ENCODE measurements at places on chromosomes 7 and 10.

DNA sequence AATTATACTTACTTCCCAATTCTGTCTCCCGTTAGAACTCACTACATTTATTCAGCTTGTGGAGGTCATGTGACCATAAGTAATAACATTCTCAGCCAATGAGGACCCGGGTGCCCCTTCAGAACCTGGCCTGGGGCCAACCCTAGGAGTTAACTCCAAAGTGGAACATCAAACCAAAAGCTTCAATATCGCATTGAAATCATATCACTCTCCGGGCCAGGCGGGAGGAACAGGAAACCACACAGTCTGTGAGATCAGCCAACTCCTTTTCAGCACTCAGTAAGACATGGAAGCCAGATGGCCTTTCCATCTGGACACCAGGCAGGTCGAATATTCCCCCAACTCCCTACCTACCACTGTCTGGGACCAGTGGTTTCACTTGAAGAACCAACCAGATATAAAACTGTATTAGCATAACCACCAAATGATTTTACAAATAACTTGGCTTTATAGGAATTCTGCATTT is 5.5 kb downstream of the CREB3L2 start:
- no peak for DNase-seq

- DNase-seq: peak; percentile 33
Measured at GRCh38 chr10:78992333-78992732, 76.4 kb upstream of the ZMIZ1 start.

GRCh38 chr10:113279262-113279661 is 273.6 kb upstream of the HABP2 start:
- no peak for DNase-seq

DNA sequence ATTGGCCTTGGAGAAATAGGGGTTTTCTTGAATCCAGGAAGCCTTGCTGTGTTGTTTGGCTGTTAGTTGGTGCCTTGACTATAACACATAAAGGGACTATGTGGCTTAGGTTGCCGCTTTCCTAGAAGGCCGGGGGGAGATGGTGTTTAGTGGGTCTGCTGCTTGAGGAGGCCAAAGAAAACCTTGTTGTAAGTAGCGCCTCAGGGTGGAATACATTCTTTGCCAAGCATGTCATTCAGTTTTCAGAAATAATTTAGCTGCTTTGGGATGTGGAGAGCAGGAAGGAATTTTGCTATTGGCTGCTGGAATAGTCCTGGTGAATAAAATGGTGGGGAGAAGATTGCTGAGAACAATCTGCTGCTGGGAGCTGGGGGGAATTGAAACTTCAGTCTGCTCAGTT is 132.9 kb upstream of the WNT16 start:
- DNase-seq: no peak

DNA sequence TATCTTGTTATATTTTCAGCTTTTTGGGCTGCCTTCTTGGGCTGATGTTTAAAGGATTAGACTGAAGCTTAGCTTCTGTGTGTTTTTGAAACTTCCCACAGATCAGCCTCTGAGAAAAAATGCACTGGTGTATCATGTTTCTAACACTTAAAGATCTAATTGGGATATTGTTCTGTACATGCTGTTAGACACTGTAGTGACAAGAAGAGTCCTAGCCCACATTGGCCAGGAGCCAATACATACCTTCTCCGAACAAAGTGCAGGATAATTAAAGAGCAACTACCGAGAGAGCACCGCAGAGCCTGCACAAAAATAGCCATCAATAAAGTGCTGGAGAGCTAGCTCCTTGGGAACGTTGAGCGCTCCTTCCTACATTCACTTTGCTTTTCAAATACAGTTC is 289.4 kb upstream of the SP8 start:
- DNase-seq: no peak

- DNase-seq: no peak
Measured at GRCh38 chr7:106064316-106064715, 47.8 kb downstream of the SYPL1 start.

- no peak for DNase-seq
Measured at GRCh38 chr7:15402436-15403136, 159.2 kb downstream of the AGMO start.

GRCh38 chr10:103661198-103661950 is 167.9 kb downstream of the NEURL1 start:
- DNase-seq: peak; percentile 52

GRCh38 chr7:37952240-37952639 is 31.8 kb downstream of the EPDR1 start:
- no peak for DNase-seq

- DNase-seq: no peak
Measured at GRCh38 chr10:130232166-130233034, 96.2 kb downstream of the GLRX3 start.

DNA sequence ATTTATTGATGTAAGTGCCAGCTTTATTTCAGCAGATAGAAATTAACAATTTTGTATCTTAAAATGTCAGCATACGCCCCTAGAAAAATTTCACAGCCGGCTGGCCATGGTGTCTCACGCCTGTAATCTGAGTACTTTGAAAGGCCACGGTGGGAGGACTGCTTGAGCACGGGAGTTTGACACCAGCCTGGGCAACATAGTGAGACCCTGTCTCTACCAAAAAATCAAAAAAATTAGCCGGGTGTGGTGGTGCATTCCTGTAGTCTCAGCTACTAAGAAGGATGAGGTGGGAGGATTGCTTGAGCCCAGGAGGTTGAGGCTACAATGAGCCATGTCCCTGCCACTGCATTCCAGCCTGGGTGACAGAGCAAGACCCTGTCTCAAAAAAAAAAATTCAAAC is 14.1 kb downstream of the GTF2I start:
- DNase-seq: no peak

DNA sequence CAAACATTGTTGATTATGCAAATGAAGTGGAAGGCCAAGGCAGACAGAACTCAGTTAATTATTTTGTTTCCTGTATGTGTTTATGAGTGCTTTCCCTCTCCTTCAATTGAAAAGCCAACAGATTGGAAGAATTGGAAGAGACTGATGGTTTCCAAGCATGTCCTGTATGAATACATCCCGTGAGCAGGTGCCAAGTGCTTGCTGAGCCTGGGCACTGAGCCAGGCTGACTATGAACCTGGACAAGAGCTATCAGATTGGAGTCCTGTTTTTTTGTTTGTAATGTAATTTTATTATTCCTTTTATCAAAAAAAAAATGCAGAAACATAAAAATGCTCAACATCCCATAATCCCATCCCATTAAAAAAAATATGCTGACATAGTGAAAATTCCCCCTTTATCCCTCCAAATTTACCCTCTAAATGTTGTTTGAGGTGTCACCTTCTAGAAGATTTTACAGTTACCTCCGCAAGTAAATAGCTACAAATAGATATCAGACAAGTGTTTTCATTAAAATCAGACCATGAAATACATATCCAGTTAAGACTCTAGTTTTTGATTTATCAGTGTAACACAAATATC is 449.5 kb downstream of the GRID1 start:
- DNase-seq: no peak

DNA sequence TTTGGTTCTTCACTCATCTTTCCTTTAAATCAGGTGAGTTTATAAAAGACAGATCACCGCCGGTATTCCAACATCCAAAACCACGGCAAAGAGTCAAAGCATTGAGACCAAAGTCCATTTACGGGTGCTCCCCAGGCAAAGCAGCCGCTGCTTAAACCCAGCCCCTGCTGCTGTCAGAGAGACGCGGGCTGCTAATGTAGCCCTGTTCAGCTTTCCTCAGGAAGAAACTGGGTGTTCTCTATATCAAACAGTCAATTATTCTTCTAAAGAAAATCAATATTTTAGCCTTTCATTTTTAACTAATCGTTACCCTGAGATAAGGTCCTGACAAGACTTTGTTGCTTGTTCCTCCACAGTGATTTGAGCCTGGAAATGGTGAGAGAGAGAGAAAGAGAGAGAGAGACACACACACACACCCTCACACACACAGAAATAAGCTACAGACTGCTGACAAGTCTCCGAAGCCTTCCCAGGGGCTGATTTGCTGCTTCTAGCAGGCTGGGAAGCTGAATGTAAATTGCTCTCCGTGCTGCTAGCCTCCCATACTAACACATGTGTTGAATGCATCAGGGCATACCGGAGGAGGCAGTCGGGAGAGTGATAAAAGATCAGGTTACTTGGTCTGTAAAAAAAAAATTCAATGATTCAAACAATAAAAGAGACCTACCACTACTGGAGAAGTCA is 183.0 kb upstream of the ANK3 start:
- DNase-seq: peak; percentile 64

GRCh38 chr10:84308021-84308420 is 20.4 kb upstream of the CCSER2 start:
- DNase-seq: no peak

DNA sequence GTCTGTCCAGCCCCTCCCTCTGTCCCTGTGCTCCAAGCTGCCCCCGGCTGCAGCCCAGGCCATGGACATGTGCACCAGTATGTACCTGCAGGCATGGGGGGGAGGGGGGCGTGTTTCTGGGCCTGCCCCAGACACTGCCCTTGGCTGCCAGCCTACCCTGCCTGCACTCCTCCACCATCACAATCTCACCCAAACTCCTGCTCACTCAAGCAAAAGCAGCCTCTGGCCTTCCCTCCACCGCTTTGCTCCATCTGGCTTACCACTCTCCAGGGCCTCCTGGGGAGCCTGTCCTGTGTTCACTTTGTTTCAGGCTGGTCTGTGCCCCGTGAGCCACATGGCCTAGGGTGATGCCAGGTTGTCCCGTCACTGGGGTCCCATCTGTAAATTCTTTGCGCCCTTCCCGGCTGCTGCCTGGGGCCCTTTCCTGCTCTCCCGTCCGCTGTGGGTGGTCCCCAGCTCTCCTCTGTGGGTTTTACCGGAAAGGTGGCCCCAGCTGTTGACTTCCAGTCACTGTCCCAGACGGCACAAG is 33.3 kb upstream of the PPIF start:
- DNase-seq: no peak

GRCh38 chr7:17030559-17030958 is 148.8 kb upstream of the AGR3 start:
- no peak for DNase-seq

DNA sequence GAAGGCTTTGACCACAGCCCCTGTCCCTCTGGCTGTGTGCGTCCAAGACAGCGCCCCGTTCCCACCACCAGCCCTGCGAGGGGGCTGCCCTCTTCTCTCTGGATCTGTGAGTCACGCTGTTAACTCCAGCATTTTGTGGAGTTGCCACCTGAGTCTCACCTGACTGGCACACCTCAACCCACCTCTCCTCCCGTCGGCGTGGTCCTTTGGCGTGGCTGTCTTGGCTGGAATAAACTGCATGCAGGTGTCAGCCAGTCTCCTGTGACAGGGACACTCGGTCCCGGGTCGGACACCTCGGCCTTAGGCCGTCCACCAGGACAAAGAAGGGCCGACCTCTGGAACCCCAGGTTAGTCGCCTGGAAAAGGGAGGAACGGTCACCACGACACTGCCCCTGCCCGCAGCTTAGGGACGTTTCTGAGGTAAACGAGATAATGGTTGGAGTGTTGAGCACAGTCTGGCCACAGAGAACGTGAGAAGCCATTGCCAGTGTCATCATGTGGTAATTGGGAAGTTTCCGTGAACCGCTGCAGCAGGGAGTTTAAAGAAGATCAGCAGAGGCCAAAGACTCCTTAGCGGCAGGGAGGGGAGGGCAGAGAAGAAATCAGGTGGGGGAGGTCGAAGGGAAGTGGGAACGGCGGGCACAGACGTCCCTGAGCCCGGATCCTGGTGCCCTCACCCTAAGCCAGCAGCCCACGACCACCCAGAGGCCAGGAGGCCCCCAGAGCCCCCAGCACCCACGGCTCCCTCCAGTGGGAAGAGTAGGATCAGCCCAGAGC is 73.6 kb upstream of the FAM20C start:
- DNase-seq: no peak

DNA sequence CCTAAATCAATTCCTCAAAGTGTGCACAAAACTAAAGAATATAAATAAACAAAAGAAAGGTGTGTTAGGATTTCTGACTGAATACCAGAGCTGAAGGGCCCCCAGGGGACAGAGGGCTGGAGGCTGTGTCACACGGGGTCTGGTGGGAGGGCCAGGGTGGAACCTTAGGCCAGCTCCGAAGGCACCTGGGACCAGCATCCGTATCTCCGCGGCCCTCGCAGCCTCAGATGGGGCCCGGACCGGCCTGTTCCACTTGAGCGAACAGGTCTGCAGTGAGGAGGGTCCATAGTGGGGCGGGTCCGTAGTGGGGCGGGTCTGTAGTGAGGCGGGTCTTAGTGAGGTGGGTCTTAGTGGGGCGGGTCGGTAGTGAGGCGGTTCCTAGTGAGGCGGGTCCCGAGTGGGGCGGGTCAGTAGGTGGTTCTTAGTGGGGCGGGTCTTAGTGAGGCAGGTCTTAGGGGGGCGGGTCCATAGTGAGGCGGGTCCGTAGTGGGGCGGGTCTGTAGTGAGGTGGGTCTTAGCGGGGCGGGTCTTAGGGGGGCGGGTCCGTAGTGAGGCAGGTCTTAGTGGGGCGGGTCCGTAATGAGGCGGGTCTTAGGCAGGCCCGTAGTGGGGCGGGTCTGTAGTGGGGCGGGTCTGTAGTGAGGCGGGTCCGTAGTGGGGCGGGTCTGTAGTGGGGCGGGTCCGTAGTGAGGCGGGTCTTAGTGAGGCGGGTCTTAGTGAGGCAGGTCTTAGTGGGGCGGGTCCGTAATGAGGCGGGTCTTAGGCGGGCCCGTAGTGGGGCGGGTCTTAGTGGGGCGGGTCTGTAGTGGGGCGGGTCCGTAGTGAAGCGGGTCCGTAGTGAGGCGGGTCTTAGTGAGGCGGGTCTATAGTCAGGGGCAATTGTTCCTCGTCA is 15.1 kb downstream of the GPR146 start:
- peak; percentile 41 for DNase-seq

DNA sequence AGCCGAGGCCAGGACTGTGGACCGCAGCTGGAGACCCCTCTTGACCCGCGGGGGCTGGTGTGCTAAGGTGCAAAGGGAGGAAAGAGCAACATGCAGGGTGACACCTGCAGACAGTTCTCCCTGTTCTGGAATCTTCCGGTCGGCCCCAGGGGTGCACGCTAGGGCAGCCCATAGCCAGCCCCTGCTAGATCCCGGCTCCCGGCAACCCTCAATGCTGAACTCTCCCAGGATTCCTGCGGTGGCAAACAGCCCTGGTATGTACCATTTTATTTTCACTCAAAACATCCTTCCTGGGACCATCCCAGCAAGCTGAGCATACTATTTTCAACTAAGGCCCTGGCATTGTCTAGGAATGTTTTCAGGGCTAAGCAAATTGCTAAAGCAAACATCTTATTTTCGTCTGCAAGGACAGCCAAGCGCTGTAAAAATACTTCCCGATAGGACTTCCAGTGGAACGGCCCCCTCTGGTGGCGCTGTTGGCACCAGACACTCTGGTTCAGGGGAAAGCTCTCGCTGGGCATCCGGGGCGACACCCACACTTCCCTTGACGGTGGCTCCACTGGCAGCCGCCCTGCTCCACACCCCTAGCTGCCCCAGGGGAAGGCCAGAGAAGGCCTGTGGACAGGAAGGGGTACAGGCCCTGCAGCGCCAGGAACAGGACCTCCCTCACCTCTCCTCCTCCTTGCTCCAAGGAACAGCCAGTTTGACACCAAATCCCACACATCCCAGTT is 99.4 kb downstream of the CTBP2 start:
- DNase-seq: peak; percentile 62

DNA sequence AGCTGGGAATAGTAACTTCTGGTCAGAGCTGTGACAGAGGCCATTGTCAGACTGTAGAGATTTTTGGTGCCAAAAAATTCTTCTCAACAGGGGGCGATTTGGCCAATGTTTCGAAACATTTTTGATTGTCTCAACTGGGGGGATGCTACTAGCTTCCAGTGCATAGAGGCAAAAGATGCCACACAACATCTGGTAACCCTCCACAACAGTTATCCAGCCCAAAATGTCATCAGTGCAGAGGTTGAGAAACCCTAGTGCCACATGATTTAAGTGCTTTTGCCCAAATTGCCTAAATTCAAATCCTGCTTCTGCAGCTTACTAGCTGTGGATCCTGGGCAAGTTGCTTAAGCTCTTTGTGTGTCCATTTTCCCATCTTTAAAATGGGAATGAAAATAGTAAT is 71.9 kb downstream of the FZD1 start:
- no peak for DNase-seq
